Esophagus muscularis mucosa (tissue), 4 donors: ENCODE measurements at places on chromosomes 12 and 14. TPM values are rescaled to one million over a fixed set of nuclear protein-coding genes. Genes with fewer than 3 reads are reported as not detected.

The KRT72 gene
- not detected for total RNA-seq

The TDRD9 gene
- 2.0 TPM for total RNA-seq

- H3K4me3 ChIP-seq = no peak overlapping the region
- H3K4me1 ChIP-seq = no peaks in the 10 kb centered on the region
- H3K36me3 ChIP-seq = no peaks in the 10 kb centered on the region
Observed at GRCh38 chr14:68426661-68427549, 366.0 kb downstream of the ZFP36L1 start.

GRCh38 chr14:37438444-37438843 is 156.6 kb downstream of the FOXA1 start:
- H3K4me3 ChIP-seq = no peak overlapping the region
- H3K36me3 ChIP-seq = no peaks in the 10 kb centered on the region
- no peaks in the 10 kb centered on the region for H3K4me1 ChIP-seq
- no peak for DNase-seq

- H3K4me1 ChIP-seq = peaks cover 41% of the 10 kb centered on the region
- H3K4me3 ChIP-seq = no peak overlapping the region
- no peak for DNase-seq
- peak overlapping the region; percentile 54 for H3K27ac ChIP-seq
- no peaks in the 10 kb centered on the region for H3K36me3 ChIP-seq
Observed at GRCh38 chr14:68982581-68982980, 3.5 kb upstream of the ACTN1 start.

The ABCD4 gene
- 28.2 TPM for total RNA-seq

DNA sequence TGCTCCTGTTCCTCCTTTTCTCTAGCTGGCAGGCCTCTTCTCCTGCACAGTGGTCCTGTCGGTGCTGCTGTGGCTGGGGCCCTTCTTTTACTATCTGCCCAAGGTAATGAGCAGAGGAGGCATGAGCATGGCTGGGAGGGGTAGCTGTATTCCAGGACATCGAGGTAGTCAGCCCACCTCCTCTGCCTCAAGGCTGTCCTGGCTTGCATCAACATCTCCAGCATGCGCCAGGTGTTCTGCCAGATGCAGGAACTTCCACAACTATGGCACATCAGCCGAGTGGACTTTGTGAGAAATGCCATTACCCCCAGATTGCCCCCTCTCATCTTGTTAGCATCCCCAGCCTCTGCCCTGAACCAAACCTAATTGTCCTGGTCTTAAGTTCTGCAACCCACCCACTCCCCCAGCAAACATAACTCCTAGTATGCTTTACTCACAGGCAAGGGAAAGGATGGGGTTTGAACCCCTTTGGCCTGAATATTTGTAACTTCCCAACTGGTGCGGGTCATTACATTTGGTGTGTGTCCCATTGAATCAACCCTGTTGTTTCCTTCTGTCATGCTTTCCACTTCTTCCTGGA is 9.1 kb downstream of the B4GALNT1 start:
- DNase-seq = no peak
- H3K27ac ChIP-seq = no peak overlapping the region
- H3K27me3 ChIP-seq = peaks cover 4% of the 10 kb centered on the region
- H3K4me1 ChIP-seq = peaks cover 45% of the 10 kb centered on the region
- H3K36me3 ChIP-seq = no peaks in the 10 kb centered on the region
- no peak overlapping the region for H3K4me3 ChIP-seq

The KRT4 gene
- 5.4 TPM for total RNA-seq

GRCh38 chr12:75913502-75914351 is 117.8 kb downstream of the PHLDA1 start:
- H3K36me3 ChIP-seq = no peaks in the 10 kb centered on the region
- H3K4me1 ChIP-seq = peaks cover 18% of the 10 kb centered on the region
- H3K27ac ChIP-seq = no peak overlapping the region
- no peak overlapping the region for H3K4me3 ChIP-seq
- no peak for DNase-seq

DNA sequence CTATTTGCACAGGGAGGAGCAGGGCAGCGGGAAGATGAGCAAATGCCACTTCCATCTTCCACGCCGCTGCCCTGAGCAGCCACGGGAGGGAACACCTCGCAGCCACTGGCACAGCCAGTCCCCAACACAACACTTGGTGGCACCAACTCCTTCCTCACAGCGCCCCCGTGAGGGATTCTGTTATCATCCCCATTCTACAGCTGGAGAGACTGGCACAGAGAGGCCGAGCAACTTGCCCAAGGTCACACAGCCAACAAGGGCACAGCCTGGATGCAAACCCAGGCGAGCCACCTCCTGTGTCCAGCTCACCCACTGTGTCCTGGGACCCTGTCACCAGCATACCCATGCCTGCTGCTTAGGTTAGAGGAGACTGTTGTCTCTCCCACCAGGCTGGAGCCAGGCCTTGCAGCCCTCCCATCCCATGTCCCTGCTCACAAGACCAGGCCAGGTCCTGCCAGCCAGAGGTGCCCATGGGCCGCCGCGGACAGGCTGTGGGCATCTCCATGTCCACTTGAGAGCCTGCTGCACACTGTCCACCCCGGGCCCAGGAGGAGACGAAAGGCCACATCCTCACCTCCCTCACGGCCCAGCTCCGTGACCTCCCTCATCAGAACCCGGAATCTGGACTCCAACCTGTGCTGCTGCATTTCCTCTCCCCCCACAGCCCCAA is 57.0 kb downstream of the NCOR2 start:
- peaks cover 94% of the 10 kb centered on the region for H3K4me1 ChIP-seq
- no peak overlapping the region for H3K4me3 ChIP-seq
- H3K36me3 ChIP-seq = no peaks in the 10 kb centered on the region
- H3K27me3 ChIP-seq = no peaks in the 10 kb centered on the region
- H3K27ac ChIP-seq = peak overlapping the region; percentile 85

The AICDA gene
- not detected for total RNA-seq

The MEG3 gene
- 19.2 TPM for total RNA-seq

The DCP1B gene
- total RNA-seq = 26.5 TPM

GRCh38 chr14:22556021-22556989 is 32.7 kb downstream of the DAD1 start:
- peak overlapping the region; percentile 47 for H3K27ac ChIP-seq
- peak overlapping the region; percentile 55 for H3K4me3 ChIP-seq
- no peaks in the 10 kb centered on the region for H3K36me3 ChIP-seq

DNA sequence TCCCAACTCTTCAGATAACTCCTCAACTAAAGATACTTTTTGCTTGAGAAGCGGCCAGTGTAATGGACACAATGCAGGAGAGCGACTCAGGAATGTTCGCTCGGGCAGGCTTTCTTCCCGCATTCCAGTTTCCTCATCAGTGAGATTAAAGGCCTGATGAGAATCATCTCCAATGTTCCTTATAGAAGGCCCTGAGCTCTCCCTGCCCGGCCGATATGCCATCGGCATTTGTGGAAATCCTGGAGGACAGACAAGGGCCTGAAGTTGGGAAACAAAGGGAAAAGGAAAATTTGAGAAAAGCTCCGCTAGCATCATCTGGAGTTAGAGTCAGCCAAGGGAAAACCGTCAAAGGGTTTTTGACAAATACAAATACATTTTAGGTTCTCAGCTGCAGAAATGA is 38.0 kb upstream of the FOXN3 start:
- H3K4me3 ChIP-seq = no peak overlapping the region
- H3K4me1 ChIP-seq = no peaks in the 10 kb centered on the region
- H3K27ac ChIP-seq = no peak overlapping the region
- DNase-seq = no peak
- no peaks in the 10 kb centered on the region for H3K27me3 ChIP-seq
